ENCODE measurements at places on chromosomes 2 and 18.

- no peak for DNase-seq
These were observed 40.0 kb upstream of the PUM2 start for GRCh38 chr2:20390524-20391123.

DNA sequence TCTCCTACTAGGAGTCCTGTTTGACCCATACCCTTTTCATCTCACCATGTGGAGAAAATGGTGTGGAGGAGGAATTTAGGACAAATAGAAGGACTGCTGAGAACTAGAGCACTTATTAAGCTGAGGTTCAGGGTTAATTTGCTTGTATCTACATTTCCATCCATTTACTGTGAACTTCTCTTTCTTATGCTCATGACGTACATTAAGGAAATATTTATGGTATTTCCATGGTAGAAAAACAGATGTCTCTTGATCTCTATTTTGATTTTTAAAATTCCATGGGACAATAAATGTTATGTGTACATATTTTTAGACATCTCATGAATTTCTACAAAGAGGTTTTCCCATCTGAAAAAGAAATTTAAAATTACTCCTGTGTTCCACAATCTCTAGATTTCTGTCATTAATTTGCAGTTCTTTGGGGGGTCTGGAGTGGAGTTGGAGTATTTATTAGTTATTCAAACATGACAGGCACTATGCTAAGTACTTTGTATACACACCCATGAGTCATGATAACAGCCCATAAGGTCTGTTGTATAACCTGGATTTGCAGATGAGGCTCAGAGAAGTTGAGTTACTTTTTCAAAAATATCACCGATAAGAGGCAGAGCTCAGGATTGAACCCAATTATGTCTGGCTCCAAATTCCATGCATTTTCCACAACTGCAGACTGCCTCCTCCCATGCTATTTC is 112.6 kb downstream of the COPS8 start:
- no peak for DNase-seq

DNA sequence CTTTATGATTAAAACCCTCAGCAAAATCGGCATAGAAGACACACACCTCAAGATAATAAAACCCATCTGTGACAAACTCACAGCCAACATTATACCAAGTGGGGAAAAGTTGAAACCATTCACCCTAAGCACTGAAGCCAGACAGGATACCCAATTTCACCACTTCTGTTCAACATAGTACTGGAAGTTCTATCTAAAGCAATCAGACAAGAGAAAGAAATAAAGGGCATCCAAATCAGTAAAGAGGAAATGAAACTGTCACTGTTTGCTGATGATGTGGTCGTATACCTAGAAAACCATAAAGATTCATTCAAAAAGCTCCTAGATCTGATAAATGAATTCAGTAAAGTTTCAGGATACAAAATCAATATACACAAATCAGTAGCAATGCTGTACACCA is 16.4 kb upstream of the RPRD1A start:
- DNase-seq = no peak

GRCh38 chr2:169090133-169090820 is 20.9 kb downstream of the DHRS9 start:
- DNase-seq = no peak

GRCh38 chr2:200469708-200470211 is 40.1 kb downstream of the KCTD18 start:
- no peak for DNase-seq
